GM12891 (cell line): ENCODE measurements at places on chromosomes 5 and 9.

GRCh38 chr5:60196385-60197113, 303.0 kb upstream of the PDE4D start:
- no peak for DNase-seq

DNA sequence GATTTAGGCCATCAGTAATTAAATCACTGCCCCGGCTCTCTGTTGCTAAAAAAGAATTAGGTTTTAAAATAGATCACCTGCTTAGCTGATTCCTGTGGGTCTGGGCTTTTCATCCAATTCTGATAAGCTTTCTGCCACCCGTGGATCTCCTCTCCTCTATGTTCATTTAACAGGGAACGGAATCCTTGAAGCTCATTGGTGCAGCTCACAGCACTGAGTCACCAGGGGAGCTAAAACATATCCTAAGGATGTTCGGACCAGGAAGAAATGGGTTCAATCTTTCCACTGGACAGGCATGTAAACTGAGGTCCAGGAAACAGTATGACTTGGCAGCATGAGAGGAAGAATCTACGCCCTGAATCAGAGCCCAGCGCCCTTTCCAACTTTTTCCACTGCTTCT, 267.1 kb upstream of the GRIA1 start:
- no peak for DNase-seq

- no peak for DNase-seq
Measured at GRCh38 chr5:131513780-131514179, 121.2 kb downstream of the RAPGEF6 start.

- no peak for DNase-seq
Measured at GRCh38 chr5:124056326-124056990, 544.5 kb downstream of the CSNK1G3 start.

DNA sequence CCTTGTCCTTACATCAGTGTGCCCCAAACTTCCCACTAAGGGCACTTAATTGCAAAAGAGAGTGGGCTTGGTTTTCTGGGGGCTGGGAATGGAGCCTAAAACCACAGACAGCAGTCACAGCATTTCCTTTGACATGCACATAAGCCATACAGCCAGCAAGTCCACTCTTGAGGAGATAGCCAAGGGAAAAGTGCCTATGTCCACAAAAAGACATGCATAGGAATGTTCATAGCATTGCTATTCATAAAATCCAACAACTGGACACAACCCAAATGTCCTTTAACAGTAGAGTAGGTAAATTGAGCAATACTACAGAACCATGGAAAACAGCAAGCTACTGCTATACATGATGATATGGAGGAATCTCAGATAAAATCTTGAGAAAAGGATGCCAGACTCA, 11.7 kb upstream of the FAT2 start:
- DNase-seq: no peak

DNA sequence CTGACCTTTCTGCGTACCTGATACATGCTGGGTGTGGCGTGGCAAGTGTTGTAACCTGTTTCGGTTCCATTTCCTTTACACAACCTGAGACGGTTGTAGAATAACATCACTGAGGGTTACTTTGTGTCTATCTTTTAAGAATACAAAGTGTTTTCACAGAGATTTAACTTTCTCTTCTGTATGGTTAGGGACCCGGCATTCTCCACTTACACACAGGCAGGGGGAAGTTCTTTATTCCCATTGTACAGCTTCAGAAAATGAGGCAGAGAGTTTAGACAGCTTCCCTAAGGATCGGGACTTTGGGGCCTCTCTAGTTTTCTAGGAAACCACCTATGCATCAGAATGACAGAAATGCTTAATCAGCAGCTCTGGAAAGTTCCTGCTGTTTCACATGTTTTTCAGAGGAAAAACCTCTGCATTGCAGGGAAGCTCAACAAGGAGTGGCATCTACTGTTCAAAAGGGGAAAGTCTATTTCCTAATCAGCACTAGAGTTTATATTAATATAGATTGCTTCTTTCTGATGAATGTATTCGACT, 41.3 kb downstream of the CAST start:
- no peak for DNase-seq

DNA sequence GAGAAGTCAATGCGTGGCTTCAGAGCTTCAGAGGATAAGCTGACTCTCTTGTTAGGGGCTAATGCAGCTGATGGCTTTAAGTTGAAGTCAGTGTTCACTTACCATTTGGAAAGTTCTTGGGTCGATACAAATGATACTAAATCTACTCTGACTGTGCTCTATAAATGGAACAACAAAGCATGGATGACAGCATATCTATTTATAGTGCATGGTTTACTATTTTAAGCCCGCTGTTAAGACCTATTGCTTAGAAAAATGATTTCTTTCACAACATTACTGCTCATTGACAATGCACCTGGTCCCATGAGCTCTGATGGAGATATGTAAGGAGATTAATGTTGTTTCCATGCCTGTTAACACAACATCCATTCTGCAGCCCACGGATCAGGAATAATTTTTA, 435.7 kb downstream of the MAT2B start:
- no peak for DNase-seq

- DNase-seq: no peak
Measured at GRCh38 chr5:97840643-97841042, 657.6 kb upstream of the RIOK2 start.

DNA sequence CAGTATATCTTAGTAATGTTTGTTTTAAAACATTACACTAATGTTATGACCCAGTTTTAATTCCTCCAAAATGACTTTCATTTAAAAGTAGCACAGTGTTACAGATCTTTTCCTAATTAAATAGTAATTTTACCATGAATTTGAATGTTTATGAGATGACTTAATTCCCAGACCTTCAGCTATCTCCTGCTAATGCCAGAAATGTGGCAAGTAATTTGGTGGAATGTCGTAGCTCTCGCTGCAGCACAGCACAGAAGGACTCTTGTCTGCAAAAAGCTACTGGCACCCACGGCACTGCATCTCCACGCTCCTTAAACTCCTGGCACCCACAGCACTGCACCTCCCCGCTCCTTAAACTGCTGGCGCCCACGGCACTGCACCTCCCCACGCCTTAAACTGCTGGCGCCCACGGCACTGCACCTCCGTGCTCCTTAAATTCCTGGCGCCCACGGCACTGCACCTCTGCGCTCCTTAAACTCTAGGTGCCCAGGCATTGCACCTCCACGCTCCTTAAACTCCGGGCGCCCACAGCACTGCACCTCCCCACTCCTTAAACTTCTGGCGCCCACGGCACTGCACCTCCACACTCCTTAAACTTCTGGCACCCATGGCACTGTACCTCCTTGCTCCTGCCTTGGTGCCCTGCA, 163.1 kb downstream of the CDK5RAP2 start:
- no peak for DNase-seq
